ENCODE measurements at places on chromosomes 5 and 9.

- DNase-seq, result no peak
These were observed 84.0 kb upstream of the SPOCK1 start for GRCh38 chr5:137583129-137583528.

- DNase-seq, result no peak
These were observed 42.3 kb upstream of the JMY start for GRCh38 chr5:79193643-79194042.

GRCh38 chr5:68033029-68033428, 182.5 kb upstream of the PIK3R1 start:
- no peak for DNase-seq

DNA sequence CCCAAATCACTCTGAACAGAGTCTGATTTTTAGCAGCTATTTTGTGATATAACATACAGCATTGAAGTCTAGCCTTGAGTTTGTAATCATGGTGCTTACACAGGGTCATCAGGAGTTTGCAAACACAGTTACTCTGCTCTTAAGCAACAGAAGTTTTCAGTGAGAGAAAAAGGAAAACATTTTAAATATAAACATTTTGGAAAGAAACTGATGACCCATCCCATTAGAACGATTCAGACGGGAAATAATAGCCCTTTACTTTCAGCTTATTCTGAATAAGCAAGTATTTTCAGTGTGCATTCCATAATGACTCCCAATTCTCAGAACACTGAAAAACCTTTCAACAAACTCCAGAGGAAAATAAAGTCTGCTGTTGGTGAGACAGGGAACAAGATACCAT, 46.7 kb upstream of the TMC1 start:
- no peak for DNase-seq

- no peak for DNase-seq
These were observed 581.8 kb upstream of the WWC1 start for GRCh38 chr5:167709625-167710024.

- DNase-seq, result peak; percentile 38
These were observed 11.4 kb upstream of the DUSP1 start for GRCh38 chr5:172782169-172783039.

DNA sequence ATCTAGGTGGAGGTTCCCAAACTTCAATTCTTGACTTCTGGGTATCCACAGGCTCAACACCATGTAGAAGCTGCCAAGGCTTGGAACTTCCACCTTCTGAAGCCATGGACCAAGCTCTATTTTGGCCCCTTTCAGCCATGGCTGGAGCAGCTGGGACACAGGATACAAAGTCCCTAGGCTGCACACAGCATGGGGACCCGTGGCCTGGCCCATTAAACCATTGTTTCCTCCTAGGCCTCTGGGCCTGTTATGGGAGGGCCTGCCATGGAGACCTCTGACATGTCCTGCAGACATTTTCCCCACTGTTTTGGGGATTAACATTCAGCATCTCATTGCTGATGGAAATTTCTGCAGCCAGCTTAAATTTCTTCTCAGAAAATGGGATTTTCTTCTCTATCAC, 1908.0 kb downstream of the EFNA5 start:
- no peak for DNase-seq

GRCh38 chr5:9282211-9282610, 263.7 kb downstream of the SEMA5A start:
- no peak for DNase-seq

- DNase-seq, result no peak
These were observed 46.0 kb downstream of the NDST1 start for GRCh38 chr5:150553911-150554310.

DNA sequence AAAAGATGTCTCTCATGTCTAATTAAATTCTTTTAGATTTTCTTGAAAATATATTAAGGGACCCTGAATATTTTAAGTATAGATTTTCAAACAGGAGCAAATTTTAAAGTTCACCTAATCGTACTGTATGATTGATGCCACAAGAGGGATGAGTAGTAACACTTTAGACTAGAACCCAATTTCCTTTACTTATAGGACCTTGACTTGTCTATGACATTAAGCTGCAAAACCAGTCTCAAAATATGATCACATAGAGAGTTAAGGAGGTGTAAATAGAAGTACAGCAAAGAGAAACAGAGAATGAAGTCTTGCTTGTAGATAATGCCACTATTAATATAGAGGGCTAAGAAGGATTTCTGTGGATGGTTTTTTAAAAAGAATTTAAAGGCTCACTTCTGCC, 312.9 kb upstream of the PRR16 start:
- DNase-seq, result no peak

GRCh38 chr5:73733219-73733618, 107.2 kb downstream of the ARHGEF28 start:
- DNase-seq, result no peak

DNA sequence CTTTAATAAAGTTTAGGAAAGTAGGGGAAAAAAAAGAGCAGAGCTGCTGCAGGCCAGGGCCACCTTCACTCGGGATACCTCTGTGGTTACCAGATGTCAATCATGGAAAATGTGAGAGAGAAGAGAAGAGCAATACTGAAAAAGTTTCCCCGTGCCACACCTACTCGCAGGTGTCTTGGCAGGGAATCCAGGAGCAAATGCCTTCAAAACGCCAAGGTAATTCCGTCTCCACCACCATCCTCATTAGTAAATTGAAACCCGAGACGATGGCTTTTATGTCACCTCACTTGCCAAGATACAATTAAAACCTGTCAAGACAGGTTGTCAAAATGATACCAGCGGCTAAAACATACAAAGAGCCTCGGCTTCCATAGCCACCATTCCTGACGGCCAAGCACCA, 49.7 kb downstream of the FAM81B start:
- DNase-seq, result no peak

DNA sequence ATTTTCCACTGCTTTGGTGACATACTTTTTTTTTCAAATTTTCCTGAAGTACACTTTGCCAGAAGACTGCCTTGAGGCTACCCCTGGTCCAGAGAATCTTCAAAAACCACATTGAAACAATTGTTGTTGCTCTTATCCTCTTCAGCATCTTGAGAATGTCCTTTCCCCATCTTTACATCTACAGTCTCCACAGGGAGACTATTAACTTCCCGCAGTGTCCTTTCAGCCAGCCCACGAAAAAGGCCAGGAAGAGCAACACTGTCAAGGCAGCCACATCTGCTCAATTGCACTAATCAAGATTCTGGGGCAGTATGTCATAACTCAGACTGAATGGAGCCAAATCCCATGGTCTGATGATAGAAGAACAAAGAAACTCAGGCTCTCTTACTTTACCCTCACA, 148.3 kb downstream of the ENC1 start:
- no peak for DNase-seq

- no peak for DNase-seq
These were observed 307.1 kb downstream of the TLE1 start for GRCh38 chr9:81382281-81382680.

DNA sequence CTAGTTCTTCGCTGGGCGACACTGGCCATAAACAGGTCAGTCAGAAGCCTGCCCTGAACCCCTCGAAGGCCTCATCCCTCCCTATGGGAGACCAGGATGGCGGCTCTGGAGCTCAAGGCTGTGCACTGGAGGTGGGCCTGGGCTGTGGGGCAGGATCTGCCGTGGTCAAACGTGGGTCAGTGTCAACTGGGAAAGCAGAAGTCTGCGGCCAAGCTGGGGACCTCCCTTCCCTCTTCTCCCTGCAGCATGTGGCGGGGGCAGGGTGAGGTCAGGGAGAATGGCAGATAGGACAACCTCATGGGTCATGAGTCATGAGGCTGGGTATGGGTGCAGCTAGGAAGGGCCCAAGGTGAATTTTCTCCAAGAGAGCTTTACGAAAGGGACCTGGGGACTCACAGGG, 132.9 kb downstream of the RXRA start:
- DNase-seq, result no peak

- no peak for DNase-seq
These were observed 79.4 kb downstream of the CAAP1 start for GRCh38 chr9:26813247-26813646.

- DNase-seq, result no peak
These were observed 533.3 kb downstream of the ACTL7B start for GRCh38 chr9:108322326-108323098.

GRCh38 chr9:84891924-84892323, 222.4 kb downstream of the NTRK2 start:
- DNase-seq, result no peak

GRCh38 chr9:120348951-120349429, 231.0 kb downstream of the CDK5RAP2 start:
- peak; percentile 28 for DNase-seq

GRCh38 chr9:127516835-127517607, 65.7 kb downstream of the LRSAM1 start:
- DNase-seq, result no peak

DNA sequence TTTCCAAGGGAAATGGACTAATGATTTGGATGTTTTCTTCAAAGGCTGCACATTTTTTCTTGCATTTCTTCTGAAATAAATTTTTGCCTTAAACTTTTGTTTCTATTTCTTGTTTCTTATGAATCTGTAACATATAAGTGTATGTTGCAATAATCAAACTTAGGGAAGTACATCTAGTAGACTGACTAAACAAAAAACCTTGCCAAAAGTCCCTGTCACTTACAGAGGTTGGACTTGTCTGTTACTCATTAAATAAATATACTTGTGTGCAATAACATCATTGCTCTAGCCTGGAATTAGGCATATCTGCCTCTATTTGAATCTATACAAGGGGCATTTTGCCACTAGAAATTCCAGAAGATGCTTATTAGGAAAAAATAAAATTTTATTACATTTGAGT, 56.6 kb downstream of the C6 start:
- no peak for DNase-seq

- no peak for DNase-seq
These were observed 432.3 kb upstream of the EDIL3 start for GRCh38 chr5:84816746-84817547.

- DNase-seq, result no peak
These were observed 278.5 kb downstream of the TMEM167A start for GRCh38 chr5:82798676-82799075.

GRCh38 chr5:2751592-2752021, at the start of gene IRX2:
TSS of gene IRX2 (minus strand) at chr5:2751677. CDS start at chr5:2751413, 264 bp downstream.
- peak; percentile 32 for DNase-seq

DNA sequence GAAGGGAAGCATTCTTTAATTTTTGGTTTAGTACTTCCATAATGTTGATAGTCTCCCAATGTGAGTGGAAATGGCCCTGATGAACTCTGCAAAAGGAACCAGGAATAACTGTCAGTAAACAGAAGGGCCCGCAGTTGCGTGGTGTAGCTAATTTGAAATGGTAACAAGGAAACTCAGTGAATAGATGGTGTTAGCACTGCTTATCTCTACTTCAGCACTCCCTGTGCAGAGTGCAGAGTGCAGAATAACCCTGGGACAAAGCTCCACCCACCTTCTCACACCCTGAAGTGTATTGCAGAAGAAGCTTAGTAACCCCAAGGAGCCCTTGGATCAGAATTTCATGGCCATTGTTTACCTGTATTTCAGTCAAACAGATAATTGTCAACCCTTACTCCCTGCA, 158.9 kb downstream of the PCSK5 start:
- no peak for DNase-seq

GRCh38 chr5:111016801-111017200, 54.7 kb upstream of the TSLP start:
- no peak for DNase-seq

GRCh38 chr5:74281166-74281565, 359.4 kb downstream of the ENC1 start:
- DNase-seq, result no peak

- no peak for DNase-seq
These were observed 10.6 kb upstream of the POMT1 start for GRCh38 chr9:131492070-131492469.

GRCh38 chr5:132455614-132456115, 34.9 kb downstream of the IRF1 start:
- no peak for DNase-seq

- DNase-seq, result no peak
These were observed 84.6 kb upstream of the ANXA1 start for GRCh38 chr9:73067074-73067473.

DNA sequence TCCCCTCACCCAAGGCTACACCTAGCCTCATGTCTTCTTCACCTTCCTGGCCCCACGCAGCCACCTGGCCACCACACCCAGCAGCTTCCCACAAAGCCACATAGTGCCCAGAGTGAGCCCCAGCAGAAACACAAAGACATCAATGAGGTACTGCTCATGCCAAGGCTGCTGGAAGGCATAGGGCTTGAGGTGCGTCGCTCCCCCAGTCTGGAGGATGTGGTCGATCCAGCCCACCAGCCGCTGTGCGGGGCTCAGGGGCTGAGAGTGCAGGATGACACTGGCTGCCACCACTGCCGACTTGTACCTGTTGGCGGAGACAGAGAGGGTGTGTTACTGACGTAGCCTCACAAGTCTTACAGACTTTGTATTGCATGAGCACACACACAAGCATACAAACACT, 15.8 kb upstream of the CAPSL start:
- no peak for DNase-seq

- DNase-seq, result no peak
These were observed 3.8 kb downstream of the GAS1 start for GRCh38 chr9:86943201-86944113.

DNA sequence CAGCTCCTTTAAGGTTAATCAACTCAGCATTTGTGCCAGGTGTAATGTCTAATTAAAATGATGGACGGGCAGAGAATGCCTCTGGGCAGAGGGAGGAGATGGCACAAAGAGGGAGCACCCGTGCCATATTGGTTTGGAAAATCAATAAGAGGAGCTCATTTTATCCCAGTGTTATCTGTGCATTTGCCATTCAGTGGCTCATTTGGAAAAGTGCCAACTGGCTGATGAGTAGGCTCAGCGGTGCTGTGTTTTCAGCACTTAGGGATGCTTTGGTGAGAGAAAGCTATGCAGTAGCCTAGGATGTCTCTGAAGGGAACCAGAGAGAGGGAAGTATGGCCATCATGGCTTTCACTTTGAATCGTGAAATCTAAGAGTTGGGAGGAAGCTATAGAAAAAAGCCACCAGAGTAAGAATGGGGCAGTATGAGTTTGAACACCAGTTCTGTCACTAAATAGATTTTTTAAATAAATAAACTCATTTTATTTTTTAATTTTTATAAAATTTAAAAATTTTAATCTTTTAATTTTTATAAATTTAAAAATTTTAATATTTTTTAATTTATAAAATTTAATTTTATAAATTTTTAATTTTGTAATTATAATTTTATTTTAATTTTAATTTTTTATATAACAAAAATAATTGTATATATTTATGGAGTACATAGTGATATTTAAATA, 472.8 kb downstream of the BRINP1 start:
- DNase-seq, result no peak

- peak; percentile 90 for DNase-seq
These were observed 16.9 kb upstream of the FBP1 start for GRCh38 chr9:94656200-94656599.

- DNase-seq, result no peak
These were observed 69.0 kb downstream of the MFAP3 start for GRCh38 chr5:154107756-154108155.

GRCh38 chr9:127642082-127642740, 30.1 kb downstream of the STXBP1 start:
- DNase-seq, result no peak

- no peak for DNase-seq
These were observed 4.1 kb downstream of the PAEP start for GRCh38 chr9:135565636-135566035.

GRCh38 chr9:127809540-127810377, 7.1 kb downstream of the FPGS start:
- no peak for DNase-seq

- no peak for DNase-seq
These were observed 330.5 kb upstream of the ZNF462 start for GRCh38 chr9:106532306-106533015.
